ENCODE measurements at places on chromosomes 16 and 17. TPM values are rescaled to one million over a fixed set of nuclear protein-coding genes. Genes with fewer than 3 reads are reported as not detected.

The TVP23A gene
- not detected for total RNA-seq

The SHBG gene
- 0.47 TPM for total RNA-seq

The PPP1R27 gene
- total RNA-seq, result not detected

The FOXF1 gene
- 7.1 TPM for total RNA-seq

The KCNJ2 gene
- total RNA-seq, result 52.5 TPM

The UNC13D gene
- 2.5 TPM for total RNA-seq

The TMEM92 gene
- 0.16 TPM for total RNA-seq
